ENCODE measurements at places on chromosomes 1 and 21.

DNA sequence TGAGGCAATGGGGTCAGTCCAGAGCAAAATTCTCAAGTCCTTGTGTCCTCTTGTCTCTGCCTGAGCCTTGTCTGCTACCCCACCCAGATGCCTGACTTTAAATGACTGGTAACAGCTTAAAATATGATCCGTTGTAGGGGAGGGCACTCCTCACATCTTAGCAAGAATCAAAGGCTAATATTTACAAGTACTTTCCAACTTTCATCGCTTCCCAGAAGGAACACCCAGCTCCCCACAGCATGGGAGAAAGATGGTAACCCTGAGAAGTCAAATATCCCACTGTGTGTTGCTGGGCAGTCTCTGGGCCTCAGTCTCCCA, 5.2 kb downstream of the ECE1 start:
- no peak for DNase-seq

DNA sequence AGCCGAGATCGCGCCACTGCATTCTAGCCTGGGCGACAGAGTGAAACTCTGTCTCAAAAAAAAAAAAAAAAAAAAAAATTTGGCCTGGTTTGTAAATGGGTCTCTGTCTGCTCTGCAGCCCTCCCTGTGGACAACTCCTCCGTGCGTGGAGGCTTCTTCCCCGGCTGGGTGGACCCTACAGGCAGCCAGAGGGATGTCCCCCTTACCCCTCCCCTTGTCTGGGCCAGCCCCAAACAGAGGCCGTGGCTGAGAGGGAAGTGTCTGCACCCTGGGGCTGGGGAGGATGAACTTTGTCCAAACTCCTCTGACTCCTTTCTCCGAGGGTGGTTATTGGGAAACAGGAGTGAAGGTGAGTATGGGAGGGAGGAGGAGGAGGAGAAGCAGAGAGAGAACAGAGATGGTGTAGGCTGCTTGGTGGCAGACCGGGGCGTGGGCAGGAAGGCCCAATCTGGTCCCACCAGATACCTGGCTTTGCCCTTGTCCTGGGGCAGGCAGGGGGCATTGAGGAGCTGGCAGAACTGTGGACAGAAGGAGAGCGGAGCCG, 61.3 kb downstream of the UBIAD1 start:
- no peak for DNase-seq

GRCh38 chr21:46220275-46220810, 8.2 kb downstream of the LSS start:
- no peak for DNase-seq

DNA sequence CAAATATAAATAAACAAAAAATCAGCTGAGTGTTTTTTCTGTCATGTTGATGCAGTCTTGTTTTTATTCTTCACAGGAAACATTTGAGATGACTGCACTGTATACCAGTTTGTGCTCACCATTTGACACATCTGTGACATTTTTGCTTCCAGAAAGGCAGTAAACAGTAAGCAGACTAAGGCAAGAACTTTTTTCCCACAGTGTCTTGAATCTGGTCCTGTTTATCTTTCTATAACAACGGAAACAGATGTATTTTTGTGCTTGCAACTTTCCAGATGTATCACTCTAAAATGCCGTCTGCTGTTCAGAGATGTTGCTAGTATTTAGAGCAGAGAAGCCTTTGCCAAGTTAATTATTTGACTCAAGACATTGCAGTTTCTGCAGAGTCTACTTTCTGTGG, 105.5 kb downstream of the ZC3H11B start:
- no peak for DNase-seq

DNA sequence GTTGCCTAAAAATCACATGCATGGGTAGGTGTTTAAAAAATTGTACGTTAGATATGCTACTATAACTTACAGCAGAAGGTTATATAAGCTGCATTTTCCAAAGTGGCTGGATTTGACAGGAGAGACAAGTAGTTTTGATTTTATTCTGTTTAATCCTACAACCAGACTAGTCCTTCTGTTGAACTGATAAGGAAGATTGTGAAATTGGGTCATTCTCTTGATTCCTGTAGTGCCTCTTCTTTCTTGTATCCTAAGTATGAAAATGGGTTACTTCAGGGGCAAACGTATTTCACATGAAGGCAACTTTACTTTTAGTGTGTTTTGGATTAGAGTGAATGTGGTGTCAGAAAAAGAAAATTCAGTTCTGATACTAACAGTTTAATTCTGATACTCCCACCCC, 19.0 kb downstream of the CDC42 start:
- no peak for DNase-seq

DNA sequence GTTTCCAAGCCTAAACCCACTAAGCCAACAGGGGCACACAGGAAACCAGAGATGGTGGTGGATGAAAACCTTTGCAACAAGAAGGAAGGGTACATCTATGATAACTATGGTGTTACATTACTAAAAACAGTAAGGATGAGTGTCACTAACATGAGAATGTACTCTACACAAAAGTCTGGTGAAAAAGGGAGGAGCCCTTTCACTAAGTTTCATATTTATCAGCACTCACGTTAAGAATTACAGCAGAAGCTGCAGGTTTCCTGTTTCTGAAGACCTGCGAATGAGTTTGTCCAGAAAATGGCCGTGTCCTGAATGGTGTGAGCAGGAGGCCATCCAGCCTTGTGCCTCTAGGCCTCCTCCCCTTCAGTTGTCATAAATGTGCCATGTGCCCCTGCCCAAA, 17.8 kb downstream of the ABCG1 start:
- no peak for DNase-seq

DNA sequence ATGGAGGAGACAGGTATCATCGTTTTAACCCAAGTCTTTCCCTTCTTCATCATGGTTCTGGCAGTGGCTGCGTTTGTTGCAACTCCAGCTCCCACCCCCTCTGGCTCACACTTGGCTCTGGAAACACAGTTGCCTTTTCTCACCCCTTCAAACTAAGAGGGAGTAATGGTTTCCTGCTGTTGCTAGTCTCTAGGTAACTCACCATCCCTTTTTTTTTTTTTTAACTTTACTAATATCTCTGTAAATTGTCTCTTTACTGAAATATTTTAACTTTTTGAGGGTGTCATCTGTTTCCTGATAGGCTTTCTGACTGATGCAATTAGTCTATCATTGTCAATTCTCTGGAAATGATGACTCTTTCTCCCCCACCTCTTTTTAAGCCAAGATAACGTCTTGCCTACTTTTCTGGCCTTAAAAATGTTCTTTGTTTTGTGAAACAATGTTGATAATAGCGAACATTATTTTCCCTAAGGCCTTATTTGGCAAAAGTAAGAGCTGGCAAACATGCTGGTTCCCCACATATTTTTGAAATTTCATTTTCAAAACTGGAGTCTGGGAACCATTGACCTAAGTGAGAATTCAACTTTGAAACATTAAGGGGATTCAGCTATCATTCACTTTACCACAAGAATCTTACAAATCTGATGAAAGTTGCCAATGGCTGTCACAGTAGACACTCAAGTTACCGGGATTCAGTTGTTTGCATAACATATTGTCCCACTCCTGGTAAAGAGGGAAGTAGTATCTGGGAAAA, 85.3 kb downstream of the LEPR start:
- no peak for DNase-seq

DNA sequence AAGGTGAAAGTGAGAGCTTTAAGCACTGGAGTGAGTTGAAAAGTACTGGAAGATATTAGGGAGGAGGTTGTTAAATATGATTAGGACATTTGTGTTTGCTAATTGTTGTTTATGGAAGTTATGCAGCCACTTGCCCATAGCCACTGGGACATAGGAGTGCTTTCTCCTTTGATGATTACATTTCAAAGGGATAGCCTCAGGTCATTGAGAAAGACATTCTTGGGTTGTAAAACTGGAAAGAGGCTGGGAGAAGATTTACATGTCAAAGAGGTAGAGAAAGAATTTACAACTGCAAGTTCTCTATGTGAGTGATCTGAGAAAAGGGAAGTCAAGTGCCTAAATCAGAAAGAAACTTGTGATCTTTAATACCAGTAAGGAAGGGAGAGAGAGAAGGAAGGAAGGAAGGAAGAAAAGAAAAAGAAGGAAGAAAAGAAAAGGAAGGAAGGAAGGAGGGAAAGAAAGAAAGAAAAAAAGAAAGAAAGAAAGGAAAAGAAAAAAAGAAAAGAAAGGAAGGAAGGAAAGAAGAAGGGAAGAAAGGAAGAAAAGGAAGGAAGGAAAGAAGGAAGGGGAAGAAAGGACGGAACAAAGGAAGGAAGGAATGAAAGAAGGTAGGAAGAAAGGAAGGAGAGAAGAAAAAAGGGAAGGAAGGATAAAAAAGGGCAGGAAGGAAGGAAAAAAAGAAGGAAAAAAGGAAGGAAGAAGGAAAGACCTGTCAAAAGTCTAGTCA, 284.6 kb upstream of the DPYD start:
- no peak for DNase-seq

- DNase-seq, result no peak
These were observed 47.6 kb upstream of the RAP1A start for GRCh38 chr1:111571987-111572386.

DNA sequence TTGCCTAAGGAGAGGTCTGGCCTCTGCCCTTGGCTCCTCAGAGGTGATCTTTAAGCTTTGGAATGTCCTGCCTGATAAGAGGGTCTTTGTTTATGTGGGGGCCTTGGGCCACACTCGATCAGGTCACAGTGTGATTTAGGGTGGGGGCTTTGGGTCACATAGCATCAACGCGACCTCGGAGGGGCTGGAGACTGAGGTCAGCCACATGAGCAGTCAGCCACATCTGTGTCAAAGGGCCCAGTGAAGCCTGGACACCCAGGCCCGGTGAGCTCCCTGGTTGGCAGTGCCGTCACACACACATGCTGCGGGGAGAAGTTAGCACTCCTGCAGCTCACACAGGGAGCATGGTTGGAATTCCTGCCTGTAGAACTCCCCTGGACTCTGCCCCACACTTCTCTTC, 345.0 kb downstream of the NPHP4 start:
- no peak for DNase-seq
